Neural progenitor cell (in vitro differentiated cells): ENCODE measurements at places on chromosomes 6 and 20.

- DNase-seq, result peak; percentile 44
Observed at GRCh38 chr6:154247119-154247861, 109.3 kb downstream of the IPCEF1 start.

GRCh38 chr6:26362836-26363220 lies 2.2 kb upstream of the BTN3A2 start:
- no peak for DNase-seq

DNA sequence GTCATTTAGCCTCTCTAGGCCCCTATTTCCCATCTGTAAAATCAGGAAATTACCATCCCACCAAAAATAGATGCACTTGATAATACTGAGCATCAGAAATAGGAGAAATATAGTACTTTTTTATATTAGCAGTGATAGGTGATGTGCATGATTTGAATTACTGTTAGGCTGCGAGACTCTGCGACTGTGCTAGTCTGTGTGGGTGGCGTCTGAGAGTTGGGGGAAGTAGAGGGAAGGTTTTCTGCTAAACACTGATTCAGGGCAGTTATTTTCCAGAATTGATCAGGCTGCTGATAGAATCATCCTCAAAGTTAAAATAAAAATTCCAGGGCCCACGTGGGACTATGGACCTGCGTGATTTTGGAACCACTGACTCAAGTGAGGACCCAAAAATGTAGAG lies 60.4 kb upstream of the ARMH2 start:
- no peak for DNase-seq

DNA sequence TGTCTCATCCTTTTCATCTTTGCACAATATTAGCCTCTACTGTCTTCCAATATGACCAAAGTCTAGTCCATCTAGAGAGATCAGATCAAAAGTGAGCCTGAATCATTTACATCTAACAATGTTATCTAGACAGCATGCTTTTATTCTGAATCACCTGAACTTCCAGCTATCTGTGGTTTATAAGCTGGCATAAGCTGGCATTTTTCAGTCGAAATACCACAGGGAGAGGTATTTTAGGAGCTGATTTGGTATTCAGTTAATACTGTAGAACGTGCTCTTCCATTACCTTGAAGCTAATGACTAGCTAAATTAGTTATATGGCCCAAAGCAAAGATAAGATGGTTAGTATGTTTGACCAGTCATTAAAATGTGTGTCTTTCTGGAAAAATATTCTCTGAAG lies 188.3 kb upstream of the AGPAT4 start:
- no peak for DNase-seq

DNA sequence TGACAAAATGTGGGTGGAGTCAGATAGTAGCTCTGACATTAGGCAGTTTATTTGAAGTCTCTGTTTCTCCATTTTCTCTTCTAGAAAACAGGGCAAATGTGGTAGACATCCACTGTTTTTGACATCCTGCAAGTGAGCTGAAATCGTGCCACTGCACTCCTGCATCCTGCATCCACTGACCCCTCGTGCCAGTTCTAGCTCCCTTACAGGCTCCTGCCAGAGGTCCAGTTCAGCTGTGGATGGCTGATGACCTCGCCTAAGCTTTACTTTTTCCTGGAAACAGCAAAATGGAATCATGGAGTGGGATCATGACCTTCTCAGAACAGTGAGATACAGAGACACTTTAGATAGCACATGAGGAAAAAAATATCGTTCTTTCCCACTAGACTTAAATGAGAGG lies 58.5 kb downstream of the TULP4 start:
- no peak for DNase-seq

- DNase-seq, result no peak
Observed at GRCh38 chr20:46401478-46401860, 4.9 kb downstream of the ELMO2 start.

- DNase-seq, result no peak
Observed at GRCh38 chr20:49790077-49790798, 22.4 kb upstream of the SLC9A8 start.
